ENCODE measurements at places on chromosomes 1 and 21.

DNA sequence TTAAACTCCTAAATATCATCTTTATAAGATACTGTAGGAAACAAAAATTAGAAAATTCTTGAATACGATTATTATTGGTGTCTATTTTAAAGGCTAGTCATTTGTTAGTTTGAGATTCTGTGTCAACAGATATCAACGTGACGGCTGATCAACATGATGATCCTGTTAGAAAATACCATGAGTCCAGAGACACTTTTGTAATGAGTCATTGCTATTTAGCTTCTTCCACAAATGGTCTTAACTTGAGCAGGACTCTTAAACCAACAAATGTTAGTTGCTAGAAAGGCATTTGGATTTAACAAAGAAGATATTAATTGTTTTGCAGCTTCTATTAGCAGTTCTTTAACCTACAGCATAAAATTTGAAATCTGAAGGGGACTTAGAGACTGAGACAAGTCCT, 131.2 kb downstream of the TGFB2 start:
- DNase-seq: no peak

DNA sequence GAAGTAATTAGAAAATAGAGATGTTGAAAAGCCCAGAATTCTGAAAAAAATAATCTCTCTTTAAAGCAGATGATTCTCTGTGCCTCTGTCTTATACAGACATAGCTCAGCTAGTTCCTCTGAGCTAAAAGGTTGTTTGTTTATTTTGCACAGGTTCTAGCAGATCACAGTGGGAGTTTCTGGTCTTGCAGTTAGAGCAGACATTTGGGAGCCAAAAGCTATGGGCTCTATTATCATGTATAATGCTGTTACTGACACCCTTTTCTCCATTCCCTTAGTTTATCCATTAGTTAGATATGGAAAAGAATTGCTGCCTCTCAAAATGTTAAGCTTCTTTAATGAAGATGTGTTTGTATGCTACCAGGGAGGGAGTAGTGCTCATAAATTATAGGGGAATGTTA, 20.5 kb upstream of the CD55 start:
- DNase-seq: peak; percentile 73

DNA sequence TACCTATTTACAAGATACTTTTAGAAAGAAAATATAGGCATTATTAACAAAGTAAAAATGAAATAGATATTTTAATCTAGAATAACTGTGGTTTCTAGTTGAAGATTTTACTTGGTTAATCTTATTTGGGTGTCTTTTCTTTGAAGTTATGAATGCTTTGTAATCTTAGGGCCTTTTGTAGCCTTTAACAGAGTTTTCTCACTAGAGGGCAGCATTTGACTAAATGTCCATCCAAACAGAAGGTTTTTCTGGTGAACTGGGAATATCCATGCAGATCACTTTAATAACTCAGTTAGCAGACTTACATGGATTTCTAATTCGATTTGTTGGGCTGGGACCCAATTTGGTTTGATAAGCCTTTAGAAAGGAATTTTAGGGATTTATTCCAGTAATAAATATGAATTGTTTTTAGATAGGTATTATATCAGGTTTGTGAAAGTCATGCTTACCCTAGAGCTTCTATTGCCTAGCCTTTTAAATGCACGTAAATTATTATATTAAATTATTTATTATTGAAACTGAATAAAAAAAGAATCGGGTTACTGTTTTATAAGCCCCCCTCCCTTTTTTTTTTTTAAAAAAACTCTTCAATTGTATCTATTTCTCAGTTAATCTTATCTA, 119.7 kb downstream of the ZNF326 start:
- DNase-seq: peak; percentile 83

GRCh38 chr1:3283849-3284248, 170.6 kb upstream of the ARHGEF16 start:
- DNase-seq: no peak

- no peak for DNase-seq
These were observed 2.5 kb downstream of the ARHGEF19 start for GRCh38 chr1:16209847-16210407.

DNA sequence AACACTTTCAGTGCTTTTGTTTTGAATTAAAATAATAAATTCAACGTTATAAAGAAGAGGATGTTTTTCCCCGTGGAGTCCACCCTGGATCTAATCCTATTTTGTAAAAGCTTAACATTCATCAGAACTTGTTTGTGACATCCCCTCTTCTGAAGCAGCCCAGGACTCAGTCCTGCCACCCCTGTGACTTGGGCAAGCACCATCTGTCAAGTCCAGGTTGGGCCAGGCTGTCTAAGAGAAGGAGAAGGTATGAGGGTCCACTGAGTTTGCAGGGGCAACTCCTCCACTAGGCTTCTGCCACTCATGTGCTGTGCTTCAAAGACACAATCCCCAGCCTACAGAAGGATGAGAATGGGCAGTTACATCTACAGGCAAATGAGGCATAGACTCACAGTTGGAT, 59.7 kb downstream of the MT1HL1 start:
- no peak for DNase-seq

DNA sequence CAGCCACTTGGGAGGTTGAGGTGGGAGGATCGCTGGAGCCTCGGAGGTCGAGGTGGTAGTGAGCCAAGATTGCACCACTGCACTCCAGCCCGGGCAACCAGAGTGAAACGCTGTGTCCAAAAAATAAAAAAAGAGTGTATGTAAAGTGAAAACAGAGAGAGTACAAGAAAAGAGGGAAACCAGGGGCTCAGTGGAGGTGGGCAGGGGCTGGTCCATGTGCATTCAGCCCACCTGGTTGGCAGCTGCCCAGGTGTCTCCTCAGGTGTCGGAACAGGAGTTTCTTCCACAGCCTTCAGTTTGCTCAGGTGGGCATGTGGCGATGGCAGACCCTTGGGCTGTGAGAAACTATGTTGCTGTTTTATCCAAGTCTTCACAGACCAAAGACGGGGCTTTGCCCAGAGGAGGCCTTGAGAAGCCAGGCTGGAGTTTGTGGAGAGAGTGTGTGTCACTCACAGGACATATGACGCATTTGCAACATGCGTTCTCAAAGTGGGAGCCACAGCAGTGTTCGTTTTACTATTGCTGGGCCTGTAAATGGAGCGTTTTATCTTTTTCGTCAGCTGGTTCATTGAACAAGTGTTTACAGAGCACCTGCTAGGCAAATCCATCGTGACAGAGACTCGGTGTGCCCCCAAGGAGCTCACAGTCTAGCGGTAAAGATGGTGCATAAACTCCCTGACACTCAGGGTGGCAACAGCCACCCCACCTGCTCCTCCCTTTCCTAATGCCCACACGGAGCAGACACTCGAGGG, 22.4 kb upstream of the SAMD11 start:
- no peak for DNase-seq

DNA sequence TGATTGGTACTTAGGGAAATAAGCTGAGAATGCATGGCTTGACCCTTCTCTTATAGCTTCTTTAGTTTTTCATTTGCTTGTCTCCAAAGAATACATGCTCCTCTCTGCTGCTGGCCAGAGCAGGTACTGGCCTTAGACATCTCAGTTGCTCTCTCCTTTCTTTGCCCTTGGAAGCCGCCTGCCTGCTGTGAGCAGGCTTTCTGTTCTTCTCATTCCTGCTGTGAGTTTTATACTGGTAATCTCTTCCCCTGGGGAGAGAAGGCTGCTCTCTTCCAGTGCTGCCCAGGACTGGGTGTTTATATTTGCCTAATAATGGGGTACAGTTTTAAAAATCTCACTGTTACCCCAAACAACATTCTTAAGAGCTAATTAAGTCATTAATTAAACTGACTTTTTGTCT, 323.5 kb upstream of the LRRC7 start:
- DNase-seq: peak; percentile 55

Measured in NCI-H1417 (cell line).